ENCODE measurements at places on chromosomes 6 and 20.

DNA sequence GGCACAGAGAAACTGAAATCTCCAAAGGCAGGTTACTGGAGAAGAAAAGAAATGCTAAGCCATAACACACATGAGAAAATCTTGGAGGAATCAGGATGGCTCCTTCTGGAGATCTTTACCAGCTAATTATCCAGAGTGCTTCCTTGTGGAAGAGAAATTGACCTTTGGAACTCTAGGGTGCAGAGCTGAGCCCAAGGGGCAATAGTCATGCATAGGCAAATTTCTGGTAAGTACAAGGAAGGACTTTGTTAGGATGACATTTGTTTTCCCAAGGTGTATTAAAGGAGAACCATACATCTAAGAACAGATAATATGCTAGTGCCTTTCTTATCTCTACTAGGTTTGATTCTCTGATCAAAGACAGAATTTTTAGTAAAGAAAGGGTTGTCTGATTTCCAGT, 670.6 kb downstream of the DHX35 start:
- DNase-seq = no peak

- DNase-seq = no peak
These were observed 607.3 kb downstream of the CDH26 start for GRCh38 chr20:60565551-60565950.

DNA sequence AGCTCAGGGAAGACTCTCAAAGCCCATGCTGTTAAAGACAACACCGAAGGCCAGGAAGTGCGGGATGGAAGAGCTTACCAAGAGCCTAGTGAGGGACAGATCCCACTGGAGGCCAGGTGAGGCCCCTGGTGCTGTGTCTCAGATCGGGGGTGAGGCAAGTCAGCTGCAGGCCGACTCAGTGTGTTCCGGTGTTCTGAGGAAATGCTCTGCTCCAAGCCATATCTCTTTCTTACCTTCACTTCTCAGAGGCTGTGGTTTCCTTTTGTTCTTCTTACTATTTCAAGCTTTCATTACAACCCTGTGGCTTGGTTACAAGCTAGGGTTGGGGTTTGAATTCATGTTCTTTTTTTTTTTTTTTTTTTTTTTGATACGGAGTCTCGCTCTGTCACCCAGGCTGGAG, 114.3 kb upstream of the ZFP64 start:
- DNase-seq = no peak

- DNase-seq = no peak
These were observed 6.6 kb downstream of the KLHL31 start for GRCh38 chr6:53658992-53659391.

GRCh38 chr20:1832634-1833033, 62.6 kb upstream of the SIRPA start:
- no peak for DNase-seq

GRCh38 chr6:166036316-166037095, 131.1 kb downstream of the TBXT start:
- no peak for DNase-seq

- no peak for DNase-seq
These were observed 116.3 kb upstream of the EMILIN3 start for GRCh38 chr20:41482647-41483552.

DNA sequence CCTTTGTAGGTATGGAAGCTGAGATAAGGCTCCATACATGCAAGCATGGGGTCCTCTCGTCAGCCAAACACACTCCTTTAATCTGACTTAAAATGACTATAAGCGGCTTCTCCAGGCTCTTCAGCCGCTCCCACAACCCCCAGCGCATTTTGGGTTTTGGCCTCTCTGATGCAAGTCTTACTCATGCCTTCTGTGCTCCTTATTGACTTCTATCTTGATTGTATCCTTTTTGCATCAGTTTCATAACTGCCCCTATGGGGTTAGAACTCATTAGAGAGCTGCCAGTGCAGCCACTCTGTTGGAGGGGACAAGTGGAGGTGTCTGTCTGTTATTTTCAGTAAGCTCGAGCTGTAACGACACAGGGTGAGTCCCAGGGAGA, 70.1 kb upstream of the TAB2 start:
- DNase-seq = no peak

DNA sequence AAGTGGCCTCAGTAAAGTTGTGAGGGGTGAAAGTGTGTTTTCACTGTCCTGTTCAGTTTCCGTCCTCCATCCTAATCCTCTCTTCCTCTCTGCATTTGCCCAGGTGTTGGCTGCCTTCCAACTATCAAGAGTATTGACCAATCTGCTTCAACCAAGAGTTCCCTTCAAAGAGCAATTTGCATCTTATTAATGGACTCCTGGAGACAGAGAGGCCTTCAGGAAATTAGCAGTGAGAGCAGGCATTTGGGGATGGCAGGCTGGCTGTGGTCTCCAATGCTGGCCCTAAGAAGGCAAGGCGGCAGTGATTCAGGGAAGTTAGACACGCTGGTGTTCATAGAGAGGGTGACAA, 77.2 kb downstream of the GPR6 start:
- DNase-seq = no peak

DNA sequence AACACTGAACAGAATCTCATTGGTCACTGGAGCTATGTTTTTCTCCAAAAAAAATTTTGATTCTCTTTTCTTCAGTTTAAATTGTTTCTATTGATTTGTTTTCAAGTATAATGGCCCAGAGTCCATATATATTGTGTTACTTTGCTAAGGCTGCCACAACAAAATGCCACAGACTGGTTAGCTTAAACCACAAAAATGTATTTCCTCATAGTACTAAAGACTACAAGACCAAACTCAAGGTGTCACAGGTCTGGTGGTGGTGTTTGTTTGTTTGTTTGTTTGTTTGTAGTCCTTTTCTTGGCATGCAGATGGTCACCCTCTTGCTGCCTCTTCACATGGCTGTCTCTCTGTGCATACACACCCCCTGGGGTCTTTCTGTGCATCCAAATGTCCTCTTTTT, 34.0 kb downstream of the BMP5 start:
- no peak for DNase-seq

DNA sequence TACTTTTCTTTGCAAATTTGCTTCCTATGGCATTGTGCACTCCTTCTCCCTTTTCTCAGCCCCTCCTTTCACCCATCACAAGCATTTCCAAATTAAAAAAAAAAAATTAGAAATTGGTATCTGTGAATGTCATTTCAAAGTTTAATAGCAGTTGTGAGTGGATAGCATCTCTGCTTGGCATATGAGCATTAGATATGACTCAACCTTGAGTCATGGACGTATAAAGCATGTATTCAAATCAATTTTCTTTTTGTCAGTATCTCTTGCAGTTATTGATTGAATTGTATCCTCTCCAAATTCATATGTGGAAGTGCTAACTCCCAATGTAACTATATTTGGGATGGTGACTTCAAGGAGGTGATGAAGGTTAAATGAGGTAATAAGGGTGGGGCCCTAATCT, 60.1 kb upstream of the MAP3K7 start:
- DNase-seq = no peak
